ENCODE measurements at places on chromosomes 11 and 22. TPM values are rescaled to one million over a fixed set of nuclear protein-coding genes. Genes with fewer than 3 reads are reported as not detected.

Gene ABCC8
- total RNA-seq = 2.3 TPM

Gene SLC17A6
- total RNA-seq = not detected

Gene SMCO4
- 18.3 TPM for total RNA-seq

Gene MIAT
- 0.29 TPM for total RNA-seq

Gene SCN3B
- total RNA-seq = 0.17 TPM

Gene APOA1
- total RNA-seq = 0.16 TPM

Gene NCAM1
- not detected for total RNA-seq

Gene C11orf97
- not detected for total RNA-seq

Gene BTBD18
- total RNA-seq = not detected

Gene ART1
- total RNA-seq = not detected

Measured in A549 treated with CORT108297 at 1 μM for 4 hours (cell line).